Lung microvascular endothelial cell (primary cell): ENCODE measurements at places on chromosomes 11 and 22. TPM values are rescaled to one million over a fixed set of nuclear protein-coding genes. Genes with fewer than 3 reads are reported as not detected.

ACRV1 gene
- total RNA-seq: under 0.01 TPM in 1 of 2 replicates, not detected in the other

PHF5A gene
- total RNA-seq: 63.2 and 66.1 TPM in 2 replicates

KLHL35 gene
- 1.6 and 1.7 TPM in 2 replicates for total RNA-seq

- DNase-seq: no peak
These were observed 23.0 kb downstream of the ANKK1 start for GRCh38 chr11:113410414-113411135.

DNA sequence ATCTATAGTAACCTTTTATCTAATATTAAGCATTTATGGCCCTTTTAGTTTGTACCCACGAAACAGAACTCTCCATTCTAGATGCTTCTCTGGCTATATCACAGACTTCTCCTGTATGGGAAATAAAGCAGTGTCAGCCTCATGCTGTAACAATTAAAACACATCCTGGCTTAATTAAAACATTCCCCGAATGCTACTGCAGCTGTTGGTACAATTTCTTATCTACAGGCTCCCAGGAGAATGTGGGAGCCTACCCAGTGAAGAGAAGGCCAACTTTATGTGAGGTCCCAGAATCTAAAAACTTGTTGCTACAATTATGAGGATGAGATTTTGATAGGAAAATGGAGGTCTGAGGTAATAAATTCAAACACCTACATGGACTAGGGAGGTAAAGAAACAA lies 83.8 kb downstream of the MPPED2 start:
- DNase-seq: no peak

- no peak for DNase-seq
These were observed 13.2 kb upstream of the FXYD2 start for GRCh38 chr11:117837791-117838190.

GRCh38 chr22:48580481-48580970 lies 1247.1 kb downstream of the BRD1 start:
- DNase-seq: no peak

DNA sequence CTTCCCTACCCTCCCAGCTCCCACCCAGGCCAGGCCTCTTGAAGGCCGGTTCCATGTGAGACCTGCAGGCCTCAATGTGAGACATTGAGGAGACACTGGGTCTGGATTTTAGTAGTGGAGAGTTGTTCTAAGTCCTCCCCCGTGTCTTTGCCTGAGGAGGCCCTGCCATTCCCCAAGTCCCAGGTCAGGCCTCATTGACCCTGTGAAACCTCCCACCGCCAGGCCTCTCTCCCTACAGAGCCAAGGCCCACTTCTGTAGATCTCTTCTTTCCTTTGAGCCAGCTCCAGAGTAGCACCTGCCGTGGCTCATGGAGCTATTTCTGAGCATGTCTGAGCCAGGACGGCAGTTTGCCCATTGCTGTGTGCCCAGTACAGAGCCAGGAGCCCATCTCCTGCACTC lies 1419.6 kb downstream of the TBC1D22A start:
- DNase-seq: no peak
